D721Med (cell line): ENCODE measurements at places on chromosomes 3 and 15.

- DNase-seq, result no peak
Measured at GRCh38 chr3:60703956-60704736, 547.1 kb downstream of the FHIT start.

GRCh38 chr3:41525303-41526064 lies 326.2 kb downstream of the CTNNB1 start:
- no peak for DNase-seq

DNA sequence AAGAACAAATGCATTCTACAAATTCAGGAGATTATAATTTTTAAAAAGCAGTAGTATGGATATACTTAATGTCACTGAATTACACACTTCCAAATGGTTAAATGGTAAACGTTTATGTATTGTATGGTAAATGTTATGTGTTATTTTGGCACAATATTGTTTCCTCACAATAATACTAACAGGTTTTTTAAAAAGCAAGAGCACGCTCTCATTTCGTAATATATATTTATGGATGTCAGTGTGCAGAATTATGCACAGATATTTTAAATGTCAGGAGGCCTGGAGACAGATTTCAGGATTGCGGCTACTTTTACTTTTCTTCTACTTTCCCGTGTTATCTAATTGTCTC lies 533 bp downstream of the ZNF445 start:
- DNase-seq, result no peak

DNA sequence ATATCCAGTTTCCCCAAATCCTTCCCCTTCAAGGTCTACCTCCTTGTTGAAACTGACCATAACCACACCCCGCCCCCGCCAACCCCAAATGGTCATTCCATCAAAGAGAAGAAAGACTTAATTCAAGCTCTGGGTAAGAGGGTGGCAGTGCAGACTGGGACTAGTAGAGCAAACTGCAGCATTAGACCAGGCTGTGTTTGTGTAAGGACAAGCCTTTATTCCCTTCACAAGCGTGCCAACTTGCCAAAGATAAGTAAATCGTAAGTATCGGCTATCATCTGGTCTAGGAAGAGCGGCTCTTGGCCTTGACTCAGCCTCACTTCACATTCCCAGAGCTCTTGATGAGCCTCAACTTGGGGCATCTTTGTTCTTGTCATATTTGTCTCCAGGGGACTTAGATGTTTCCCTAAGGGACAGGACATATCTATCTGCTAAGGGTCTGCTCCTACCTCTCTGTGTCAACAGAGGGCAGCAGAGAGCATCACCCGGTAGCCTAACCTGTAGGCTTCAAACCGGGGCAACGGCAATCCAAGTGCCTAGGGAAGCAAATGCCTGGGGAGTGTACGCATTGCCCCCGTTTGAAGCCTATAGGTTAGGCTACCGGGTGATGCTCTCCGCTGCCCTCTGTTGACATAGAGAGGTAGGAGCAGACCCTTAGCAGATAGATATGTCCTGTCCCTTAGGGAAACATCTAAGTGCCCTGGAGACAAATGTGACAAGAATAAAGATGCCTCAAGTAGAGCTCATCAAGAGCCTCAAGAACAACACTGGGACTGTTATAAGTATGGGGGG lies 8.9 kb upstream of the MAP3K13 start:
- no peak for DNase-seq

DNA sequence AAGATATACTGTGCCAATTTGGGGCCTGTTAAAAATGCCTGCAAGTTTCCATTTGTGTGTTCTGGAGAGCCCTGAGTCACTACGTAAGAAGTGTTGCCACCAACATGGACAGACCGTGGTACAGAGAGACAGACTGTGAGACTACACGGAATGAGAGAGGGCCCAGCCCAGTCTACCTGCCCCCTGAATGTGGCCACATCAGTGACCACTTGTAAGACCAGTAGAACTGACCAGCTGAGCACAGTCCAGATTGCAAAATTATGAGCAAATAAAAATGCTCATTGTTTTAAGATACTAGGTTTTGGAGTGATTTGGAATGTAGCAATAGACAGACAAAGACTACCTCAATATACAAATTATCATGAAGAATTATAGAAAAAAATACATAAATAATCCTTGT lies 42.0 kb downstream of the ATR start:
- no peak for DNase-seq

- DNase-seq, result no peak
Measured at GRCh38 chr3:167929968-167930367, 165.8 kb downstream of the GOLIM4 start.

DNA sequence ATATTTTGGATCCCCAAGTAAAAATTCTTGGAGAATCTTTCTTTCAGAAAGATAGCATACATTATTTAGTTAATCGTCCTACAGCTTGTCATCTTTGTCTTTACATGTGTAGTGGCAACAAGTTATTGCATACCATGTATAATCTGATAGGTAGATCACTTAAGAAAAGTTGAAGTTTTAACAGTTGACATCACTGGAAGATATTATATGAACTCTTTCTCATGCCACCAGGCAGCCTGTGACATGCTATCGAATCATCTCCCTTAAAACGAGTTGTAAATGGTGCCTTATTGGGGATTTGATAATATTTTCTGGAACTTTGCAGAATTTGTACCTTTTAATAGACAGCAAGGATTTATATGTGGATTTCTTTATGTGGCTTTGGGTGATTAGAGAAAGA lies 8.7 kb downstream of the U2SURP start:
- DNase-seq, result no peak

- DNase-seq, result no peak
Measured at GRCh38 chr3:55897573-55898224, 410.6 kb upstream of the WNT5A start.

DNA sequence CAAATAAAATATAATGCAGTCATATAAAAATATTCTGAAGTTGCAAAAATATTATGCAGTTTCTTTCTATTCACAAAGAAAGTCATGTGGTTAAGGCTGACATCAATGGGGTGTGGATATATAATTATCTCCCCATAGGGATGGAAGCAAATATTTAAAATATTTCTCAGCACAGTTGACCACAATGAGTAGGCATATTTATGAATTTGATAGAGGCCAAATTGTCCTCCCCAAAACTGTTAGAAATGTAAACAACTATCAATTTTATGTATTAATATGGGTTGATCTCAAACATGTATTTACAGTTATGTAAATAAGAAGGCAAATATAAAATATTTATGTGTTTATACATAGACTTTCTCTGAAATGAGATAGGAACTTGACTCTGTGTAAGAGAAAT lies 246.0 kb upstream of the CBLB start:
- no peak for DNase-seq

DNA sequence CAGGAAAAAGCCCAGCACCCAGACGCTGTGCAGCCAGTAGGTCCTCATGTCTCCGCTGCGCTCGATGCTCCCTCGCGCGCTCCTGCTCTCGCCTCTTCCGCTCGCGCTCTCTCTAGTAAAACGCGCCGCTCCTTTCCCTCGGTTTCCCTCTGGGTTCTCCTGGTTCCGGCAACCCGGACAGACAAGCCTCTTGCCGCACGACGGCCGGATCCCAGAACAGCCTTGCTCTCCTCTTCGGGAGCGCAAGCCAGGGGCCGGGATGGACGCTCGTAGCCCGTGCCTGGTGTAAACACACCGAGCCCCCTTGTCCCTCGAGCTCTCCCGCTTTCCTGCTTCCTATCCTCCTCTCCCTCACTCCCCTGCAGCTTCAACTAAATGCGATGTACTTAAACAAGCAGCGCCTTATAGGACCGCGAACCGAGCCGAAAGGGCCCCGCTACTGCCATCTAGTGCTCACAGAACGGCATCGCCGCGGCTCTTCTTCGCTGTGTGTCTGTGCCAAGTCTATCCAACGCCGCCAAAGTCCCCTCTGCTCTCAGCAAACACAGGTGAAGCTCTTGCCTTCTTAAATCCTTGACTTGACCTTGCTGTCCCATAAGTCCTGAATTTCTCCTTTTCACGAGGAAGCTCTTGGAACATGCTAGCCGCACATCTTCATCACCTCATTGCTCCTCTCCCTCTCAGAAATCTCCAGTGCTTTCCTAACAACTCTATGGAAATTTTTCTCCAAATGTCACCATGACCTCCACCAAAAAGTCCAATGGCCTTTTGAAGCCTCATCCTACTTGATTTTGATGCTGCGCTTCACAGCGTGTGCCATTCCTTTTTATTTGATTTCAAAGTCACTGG lies 1037.2 kb downstream of the IGSF11 start:
- peak; percentile 33 for DNase-seq

- no peak for DNase-seq
Measured at GRCh38 chr3:116188231-116188785, 257.0 kb downstream of the LSAMP start.

DNA sequence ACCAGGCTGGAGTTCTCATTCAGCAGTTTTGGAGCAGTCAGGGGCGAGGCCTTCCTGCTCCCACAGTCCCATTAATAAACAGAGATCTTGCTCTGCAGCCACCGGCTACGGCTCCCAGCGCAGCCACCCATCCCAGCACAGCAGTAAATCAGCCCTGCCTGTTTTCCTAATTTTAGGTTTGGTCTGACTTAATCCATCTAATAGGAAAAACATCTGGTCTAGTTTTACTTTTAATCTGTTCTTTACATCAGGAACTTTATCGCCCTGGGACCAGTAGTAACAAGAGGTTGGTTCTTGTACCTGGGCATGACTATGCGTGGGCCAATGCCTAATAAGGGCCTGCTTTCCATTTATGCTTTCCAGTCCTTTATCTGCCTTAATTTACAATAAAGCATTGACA lies 264.0 kb upstream of the DPH6 start:
- no peak for DNase-seq

- DNase-seq, result no peak
Measured at GRCh38 chr3:86731501-86731901, 259.4 kb downstream of the VGLL3 start.

GRCh38 chr15:69086427-69087204 lies 72.1 kb downstream of the NOX5 start:
- DNase-seq, result no peak

DNA sequence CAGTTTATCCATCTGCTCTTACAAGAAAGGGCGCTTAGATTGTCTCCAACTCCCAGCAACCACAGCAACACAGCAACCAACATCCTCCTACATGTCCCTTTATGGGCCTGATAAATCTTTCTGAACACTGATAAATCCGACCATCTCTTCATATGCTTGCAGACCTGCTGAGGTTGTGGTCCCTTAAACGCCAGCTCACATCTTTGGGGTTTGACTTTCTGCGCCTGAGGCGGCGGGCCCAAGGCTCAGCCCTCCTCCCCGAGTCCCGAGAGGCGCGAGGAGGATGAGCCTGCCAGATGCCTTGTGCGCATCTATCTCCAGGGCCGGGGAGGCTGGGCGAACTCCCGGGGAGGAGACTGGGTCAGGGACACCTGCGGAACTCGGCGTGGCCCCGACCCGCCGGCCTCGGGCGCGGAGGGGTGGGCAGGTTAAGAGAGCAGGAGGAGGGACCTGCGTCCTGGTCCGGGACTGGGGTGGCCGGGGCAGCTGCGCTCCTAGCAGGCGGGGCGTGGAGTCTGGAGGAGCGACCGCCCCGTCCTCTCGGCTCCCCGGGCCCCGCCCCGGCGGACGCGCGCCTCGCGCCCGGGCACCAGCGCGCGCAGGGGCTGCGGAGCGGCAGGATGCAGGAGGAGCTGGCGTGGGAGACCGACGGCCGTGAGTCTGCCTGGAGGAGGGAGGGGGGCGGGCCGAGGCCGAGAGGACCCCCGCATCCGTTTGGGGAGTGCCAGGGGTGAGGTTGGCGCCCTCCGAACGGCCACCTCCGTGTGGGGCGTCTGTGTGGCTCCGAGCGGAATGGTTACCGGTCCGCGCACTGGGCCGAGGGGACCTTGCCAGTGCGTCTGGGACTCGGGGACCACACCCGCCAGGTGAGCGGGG lies at the start of gene ANKDD1A:
ANKDD1A (plus strand) TSS at position 592 of the 876 bp plus-strand sequence; CDS start at position 621, 29 bp downstream.
- DNase-seq, result peak; percentile 89

DNA sequence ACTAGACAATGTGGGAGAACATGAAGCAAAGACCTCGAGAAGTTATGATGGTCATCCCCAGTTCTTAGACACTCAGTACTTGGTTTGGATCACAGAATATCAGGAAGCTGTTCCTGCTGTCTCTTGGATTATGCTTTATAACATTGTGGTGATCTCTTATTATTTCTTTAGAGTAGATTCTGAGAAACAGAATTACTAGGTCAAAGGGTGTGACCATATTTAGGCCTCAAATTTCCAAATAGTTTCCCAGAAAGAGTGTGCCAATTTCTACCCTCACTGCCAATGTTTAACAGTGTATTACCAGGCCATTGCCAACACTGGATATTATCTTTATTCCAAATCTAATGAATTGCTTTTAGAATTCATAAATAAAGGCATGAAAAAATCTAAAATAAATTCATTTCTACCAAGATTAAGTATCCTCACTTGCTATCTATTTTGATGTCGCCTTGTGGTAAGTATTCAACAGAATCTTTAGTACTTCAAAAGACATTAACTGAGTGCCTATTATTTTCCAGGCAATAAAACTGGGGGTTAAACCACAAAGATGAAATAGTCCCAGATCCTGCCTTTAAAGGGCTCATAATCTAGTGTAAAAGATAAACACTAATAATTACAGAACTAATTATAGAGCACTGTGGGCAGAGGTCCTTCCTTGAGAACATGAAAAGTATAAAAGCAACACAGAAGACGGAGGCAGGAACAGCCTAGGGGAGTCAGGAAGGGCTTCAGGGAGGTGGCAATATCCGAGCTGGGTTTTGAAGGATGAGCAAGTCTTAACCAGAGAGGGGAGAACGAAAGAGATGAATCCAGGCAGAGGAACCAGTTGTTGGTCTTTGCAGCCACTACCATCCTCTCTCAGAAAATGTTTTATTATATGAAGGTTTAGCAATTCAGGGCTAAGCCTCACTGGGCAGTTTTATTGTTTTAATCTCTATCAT lies 86.8 kb downstream of the IGF2BP2 start:
- no peak for DNase-seq

DNA sequence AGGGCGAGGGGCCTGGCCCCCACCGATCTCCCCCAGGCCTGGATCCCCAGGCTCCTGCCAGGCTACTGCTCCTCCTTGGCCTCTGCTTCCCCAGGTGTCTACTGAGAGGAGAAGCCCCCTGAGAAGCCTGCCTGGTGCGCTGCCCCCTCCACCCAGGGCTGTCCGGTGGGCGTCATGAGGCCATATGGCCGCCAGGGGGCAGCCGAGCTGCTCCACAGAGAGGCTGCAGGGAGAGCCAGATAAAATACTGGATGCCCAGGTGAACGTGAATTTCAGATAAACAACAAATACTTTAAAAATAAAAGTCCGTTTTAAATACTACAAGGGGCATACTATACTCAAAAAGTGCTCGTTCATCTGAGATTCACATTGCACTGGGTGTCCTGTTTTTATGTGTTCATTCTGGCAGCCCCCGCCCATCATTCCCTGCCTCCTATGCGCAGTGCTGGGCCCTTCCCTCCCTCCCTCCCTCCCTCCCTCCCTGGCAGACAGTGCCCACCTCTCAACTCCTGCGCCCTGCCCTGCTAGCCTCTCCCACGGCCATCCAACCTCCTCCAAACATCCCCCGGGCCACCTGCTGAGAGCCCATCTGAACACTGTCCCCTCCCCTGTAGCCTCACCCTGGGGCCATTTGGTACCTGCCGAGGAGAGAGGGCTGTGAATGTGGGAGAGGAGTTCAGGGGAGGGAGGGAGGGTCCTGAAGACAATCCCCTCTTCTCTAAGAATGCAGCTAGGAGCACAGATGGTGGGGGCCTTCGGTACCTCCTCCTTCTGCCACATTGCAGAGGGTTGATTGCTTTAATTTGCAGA lies 29.6 kb downstream of the PSTPIP1 start:
- DNase-seq, result peak; percentile 86

GRCh38 chr15:33716025-33716424 lies 252.3 kb upstream of the CHRM5 start:
- no peak for DNase-seq

- no peak for DNase-seq
Measured at GRCh38 chr15:55322467-55322866, 3.4 kb downstream of the PIGB start.
